HCT116 (cell line): ENCODE measurements at places on chromosomes 1 and 21.

DNA sequence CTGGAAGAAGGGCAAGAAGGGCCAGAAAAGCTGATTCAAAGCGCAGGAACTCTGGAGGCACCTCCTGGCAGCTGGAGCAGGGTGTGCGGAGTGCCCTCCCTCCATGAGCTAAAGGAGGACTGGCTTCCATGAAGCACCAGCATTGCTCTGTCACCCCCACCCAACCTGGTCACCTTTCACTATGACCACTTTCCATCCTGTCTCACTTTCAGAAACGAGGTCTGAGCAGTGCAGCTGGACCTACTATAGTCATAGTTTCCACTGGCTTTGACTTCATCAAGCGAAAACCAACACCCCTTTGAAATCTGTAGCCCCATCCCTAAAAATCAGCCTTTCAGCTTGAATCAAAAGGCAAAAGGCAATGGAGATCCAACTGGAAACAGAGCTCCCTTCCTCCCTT, 84.8 kb upstream of the CACNA1E start:
- DNase-seq, result no peak

DNA sequence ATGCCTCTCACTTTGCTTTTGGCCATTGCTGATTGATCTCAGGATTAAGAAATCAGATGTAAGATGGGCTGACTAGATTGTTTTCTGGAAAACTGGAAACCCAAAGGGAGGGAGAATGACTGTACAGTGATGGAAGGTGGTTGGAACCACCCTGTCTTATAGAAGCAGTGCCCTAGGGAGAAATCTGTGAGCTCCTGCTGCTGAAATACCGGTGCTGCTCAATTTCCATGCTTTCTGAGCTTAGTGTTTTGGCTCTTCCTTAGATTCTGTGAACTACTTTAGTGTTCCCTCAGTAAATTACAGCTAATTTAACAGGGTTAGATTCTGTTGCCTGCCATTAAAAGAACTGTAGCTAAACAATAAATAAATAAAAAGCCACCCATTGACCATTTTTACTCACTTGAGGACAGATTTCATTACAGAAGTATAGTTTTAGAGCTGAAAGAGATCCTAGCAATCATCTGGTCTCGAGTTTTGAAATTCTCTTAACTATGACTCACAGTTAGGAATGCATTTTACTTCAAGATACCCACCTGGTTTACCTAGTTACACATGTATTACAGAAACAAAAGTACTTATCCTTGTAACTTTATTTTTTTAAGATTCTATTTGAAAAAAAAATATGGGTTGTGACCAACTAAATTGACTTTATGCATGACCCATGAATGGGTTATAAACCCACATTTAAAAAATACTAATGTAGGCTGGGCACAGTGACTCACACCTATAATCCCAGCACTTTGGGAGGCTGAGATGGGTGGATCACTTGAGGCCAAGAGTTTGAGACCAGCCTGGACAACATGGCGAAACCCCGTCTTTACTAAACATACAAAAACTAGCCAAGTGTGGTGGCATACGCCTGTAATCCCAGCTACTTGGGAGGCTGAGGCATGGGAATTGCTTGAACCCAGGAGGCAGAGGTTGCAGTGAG, 33.2 kb downstream of the CAMSAP2 start:
- DNase-seq, result peak; percentile 32

DNA sequence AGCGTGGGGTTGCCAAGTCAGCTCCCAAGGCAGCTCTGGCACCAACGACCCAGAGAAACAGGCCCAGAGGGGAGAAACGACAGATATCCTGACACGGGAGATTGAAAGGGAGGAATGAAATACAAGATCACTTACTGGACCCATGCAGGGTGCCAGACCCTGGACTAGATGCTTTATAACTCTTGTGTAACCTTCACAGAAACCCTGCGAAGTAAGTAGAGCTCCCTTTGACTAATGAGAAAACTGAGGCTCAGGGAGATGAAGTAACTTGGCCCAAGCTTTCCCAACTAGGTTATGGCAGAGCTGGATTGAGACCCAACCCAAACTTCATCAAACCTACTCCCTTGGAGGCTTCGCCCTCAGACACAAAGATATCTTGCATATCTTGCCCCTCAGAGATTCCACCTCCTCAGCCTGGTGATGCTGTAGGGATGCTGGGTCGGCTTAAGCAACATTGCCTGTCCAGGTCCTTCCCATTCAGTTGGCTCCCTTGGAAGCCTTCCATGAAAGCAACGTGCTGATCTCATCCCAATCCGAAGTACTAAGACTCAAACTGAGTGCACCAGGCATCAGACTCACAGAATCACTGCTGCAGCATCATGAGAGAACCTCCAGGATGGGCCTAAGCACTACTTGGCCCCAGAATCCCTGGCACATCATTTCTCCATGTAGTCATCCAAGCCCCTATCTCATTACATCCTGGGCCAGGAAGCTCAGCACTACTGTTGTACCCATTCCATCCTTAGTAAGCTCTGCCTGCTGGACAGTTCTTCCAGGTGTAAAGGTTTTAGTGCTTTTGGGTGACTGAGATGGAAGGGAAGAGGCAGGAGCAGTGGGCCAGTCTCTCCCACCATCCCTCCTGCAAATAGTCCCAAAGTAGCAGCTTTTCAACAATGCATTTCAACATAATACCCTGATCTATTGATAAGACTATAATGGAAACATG, 1.1 kb upstream of the IGSF9 start:
- no peak for DNase-seq

DNA sequence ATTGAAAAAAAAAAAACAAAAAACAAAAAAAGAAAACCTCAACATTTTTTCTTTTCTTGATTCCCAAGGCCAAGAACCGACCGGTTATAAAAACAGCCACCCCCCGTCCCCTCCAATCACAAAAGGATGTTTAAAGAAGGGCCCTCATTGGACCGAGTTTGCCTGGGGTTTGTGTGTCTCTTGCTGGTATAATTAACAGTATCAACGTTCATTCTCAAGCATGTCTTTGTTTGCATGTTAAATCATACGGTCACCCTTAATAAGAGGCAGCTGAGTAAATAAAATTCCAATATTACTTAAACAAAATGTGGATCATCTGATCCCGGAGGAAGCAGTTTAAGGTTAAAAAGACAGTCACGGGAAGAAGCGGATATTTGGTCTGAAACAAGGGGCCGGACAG, 201.1 kb downstream of the PRDM2 start:
- no peak for DNase-seq

DNA sequence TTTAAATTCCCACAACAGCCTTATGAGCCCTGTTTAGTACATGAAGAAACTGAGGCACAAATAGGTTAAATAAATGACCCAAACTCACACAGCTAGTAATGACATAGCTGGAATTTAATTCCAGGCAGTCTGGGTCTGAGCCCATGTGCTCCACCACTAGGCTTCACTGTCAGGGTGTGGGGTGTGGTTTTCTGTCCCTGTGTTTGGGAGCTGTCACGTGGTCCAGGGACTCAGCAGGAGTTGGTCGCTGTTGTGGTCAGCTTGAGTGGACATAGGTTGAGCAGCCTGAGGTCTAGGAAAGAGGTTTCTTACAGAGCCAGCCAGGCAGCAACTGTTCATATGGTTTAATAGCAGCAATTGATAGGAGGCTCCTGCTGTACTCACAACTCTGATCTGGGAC, 28.0 kb upstream of the KCNA10 start:
- no peak for DNase-seq

GRCh38 chr1:85296980-85297379, 20.5 kb upstream of the BCL10 start:
- no peak for DNase-seq

- no peak for DNase-seq
These were observed 22.6 kb downstream of the MIS18A start for GRCh38 chr21:32256251-32256650.

DNA sequence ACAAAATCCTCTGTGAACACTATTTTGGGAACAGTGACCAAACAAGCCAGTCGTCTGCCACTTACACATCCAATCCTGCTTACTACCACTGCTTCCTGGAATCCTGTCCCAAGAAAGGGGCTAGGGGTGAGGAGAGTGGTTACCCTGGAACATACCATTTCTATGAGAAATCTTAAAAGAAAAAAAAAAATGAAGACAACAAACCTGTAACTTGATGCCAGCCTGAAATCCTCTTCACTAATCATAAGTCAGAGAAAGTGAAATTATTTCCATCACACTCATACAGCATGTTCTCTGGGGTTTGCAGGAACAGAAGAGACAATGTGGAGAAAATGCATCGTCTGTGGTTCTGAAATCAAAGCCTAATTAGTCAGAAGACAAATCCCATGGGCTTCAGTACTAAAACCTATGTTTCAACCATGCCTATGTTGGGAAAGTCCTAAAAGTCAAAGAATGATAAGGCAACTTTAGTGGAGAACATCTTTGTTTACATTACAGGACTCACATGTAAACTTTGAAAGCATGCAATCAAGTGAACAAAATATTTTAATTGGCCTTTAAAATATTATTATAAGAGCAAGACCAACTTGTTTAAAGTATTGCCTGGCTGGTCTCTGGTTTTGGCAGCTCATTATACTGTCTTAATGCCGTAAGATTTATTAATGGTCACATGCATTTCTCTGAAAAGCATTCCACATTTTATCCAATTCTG, 220.7 kb downstream of the LTN1 start:
- DNase-seq, result no peak

DNA sequence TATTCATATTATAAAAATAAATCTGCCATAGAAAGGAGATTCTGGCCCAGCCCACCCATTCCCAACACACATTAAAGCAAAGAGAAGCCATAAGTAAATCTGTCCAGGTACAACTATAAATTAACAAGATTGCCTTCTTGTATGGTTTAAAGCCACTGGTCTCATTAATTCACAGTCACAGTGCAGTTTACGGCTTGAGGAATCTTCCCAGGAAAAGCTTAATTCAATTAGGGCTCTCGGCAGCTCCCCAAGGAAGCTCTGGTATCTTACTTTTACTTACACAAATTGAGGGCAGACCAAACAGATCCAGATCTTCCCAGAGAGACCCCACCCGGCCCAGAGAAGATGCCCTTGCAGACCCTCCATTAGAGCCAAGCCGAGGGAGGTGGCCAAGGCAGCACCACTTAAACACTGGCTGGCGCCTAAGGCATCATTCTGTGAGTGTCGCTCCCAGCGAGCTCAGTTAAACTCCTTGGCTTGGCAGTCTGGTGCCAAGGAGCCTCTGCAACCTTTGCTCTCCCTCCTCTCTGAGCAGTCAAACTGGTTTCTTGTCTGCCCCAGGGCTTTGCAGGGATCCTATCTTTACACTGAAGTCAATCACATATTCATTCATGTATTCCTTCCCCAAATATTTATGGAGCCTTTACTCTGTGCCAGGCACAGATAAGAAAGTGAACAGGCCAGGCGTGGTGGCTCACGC, 10.7 kb downstream of the SLC9A1 start:
- DNase-seq, result no peak

DNA sequence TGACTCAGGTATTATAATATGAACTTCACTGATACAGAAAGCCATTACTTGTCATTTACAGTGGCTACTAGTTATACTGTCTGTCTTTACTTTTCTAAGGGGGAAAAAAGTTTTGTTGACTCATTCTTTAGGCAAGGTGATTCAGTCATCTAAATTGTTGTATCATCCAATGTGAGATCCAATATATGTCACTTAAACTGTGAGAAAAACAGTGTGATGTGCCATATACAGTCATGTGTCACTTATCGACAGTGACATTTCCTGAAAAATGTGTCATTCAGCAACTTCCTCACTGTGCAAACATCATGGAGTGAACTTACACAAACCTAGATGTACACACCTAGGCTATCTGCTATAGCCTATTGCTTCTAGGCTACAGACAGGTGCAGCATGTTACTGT, 57.6 kb downstream of the KCNK2 start:
- DNase-seq, result no peak

- peak; percentile 72 for DNase-seq
These were observed 689 bp downstream of the NASP start for GRCh38 chr1:45584351-45585109.

GRCh38 chr1:39129514-39129913, 75.0 kb upstream of the MACF1 start:
- DNase-seq, result no peak
